A172 (cell line): ENCODE measurements at places on chromosomes 1 and 21. TPM values are rescaled to one million over a fixed set of nuclear protein-coding genes. Genes with fewer than 3 reads are reported as not detected.

DNA sequence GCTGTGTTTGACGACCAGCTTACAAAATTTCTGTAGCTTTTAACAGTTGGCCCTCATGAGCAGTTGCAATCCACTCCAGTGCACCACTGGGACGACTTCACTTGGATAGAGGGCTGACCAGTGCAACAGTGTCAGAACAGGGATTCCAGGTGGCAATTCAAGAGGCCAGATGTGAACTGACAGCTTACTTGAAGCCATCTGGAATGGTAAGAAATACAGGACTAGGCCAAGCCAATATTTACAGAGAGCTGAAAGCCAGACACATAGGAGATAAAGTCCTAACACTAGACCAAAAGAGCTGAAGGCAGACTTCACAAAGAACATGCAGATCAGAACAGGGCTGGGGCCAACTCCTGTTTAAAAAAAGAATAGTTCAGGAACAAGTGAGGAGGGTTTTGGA lies 93.5 kb upstream of the NFIA start:
- DNase-seq = no peak

- DNase-seq = no peak
Observed at GRCh38 chr1:46464013-46464548, 25.6 kb upstream of the DMBX1 start.

DNA sequence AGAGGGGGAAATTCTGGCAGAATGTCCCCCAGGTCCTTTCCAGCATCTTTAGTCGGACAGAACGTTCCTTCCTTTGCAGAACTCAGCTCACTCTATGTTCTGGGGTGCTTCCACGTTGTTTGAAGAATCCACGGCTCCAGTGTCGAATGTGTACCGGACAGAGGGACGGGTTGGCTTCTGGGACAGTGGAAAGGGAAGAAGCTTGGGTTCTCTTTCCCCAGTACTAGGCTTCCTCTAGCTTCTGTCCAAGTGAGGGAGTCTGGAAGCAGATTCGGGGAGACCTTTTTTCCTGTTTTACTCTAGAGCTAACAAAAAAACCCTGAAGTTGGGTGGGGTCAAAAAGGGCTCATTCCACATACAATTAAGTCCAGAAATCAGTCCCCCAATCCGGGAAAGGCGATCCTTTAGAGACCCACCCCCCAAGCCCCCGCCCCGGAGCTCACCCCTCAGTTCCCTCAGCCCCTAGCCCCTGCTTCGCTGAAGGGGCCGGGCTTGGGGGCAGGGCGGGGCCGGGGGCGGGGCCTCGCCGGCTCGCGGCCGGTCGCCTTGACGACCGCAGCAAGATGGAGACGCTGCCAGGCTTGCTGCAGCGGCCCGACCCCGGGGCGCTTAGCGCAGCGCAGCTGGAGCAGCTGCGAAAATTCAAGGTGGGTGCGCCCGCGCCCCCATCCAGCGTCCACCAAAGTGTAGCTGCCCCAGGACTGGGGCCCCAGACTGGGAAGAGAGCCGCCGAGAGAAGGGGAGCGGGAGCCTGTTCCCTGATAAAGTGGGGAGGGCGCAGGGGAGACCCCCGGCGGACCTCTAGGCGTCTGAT lies at the start of gene RIIAD1:
TSS of gene RIIAD1 (plus strand) at position 549 of the 814 bp plus-strand sequence. CDS start at position 564, 15 bp downstream.
- no peak for DNase-seq

DNA sequence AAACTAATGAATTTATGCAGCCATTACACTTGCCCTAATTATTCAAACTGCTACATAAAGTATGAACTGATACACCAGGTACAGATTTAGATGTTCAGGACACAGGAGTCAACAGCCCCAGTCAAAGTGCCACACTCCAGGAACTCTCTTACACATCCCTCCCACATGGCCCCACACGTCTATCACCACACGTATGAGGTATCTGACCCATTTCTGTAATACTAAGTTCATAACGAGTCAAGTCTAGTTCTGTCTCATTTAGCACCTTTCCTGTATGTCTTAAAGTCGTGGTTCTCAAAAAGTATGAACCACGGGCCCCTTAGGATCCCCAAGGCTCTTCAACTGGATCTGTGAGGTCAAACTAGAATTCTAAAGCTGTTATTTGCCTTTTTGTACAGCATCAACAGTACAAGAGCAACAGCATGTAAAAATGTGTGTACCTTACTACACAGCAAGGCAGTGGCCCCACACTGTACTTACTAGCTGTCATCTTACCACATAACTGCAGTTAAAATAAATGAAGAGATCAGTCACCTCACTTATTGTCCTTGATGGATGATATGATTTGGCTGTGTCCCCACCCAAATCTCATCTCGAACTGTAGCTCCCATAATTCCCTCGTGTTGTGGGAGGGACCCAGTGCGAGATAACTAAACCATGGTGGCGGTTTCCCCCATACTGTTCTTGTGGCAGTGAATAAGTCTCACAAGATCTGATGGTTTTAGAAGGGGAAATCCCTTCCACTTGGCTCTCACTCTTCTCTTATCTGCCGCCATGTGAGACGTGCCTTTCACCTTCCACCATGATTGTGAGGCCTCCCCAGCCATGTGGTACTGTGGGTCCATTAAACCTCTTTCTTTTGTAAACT lies 42.6 kb downstream of the SIPA1L2 start:
- no peak for DNase-seq

DNA sequence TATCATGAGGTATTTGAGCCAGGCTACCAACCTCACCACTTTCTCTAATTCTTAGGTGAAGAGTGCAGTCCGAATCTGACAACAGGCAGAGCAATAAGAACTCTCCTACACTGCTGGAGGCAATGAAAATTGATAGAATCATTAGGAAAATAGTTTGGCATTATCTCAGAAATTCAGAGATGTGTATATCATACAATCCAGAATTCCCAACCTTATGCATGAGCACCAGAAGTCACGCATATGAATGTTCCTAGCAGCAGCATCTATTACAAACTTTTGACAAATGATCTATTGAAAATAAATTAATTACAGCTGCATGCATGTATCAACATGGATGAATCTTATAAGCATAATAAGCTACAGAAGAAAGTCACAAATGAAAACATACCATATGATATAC lies 176.9 kb upstream of the CAMK1G start:
- no peak for DNase-seq

Gene HSD3B2
- not detected in 2 replicates for total RNA-seq

Gene NUP210L
- total RNA-seq = not detected in 2 replicates
